ENCODE measurements at places on chromosomes 5 and 9.

- DNase-seq = no peak
These were observed 13.7 kb upstream of the KIF4B start for GRCh38 chr5:154999865-155000264.

GRCh38 chr9:16257604-16258003, 612.9 kb downstream of the BNC2 start:
- no peak for DNase-seq

DNA sequence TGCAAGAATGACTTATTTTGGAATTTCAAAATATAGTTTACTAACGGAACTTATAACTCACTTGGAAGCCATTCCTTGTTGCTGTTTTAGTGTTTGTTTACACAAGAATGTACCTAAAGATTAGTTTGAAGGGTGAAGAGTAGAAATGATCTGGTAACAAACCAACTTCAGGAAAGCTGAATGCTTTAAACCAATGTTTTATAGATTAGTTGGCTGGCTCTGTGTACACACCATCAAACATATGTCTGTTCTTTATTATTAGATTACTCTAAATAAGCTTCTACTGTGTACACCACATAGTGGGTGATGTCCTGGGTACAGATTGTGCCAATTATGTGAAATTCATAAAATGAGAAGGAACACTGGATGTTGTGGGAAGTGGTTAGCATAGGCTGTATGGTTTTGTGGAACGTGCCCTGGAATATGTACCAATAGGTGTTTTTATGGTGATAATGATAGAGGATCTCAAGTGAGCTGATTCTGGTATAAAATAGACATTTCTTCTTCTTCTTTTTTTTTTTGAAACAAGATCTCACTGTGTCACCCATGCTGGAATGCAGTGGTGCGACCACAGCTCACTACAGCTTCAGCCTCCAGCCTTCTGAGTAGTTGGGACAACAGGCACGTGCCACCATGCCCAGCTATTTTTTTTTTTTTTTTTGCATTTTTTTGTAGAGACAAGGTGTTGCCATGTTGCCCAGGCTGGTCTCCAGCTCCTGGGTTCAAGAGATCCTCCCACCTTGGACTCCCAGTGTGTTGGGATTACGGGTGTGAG, 109.3 kb upstream of the DHFR start:
- DNase-seq = no peak

GRCh38 chr5:128436749-128437188, 101.3 kb downstream of the FBN2 start:
- DNase-seq = no peak

DNA sequence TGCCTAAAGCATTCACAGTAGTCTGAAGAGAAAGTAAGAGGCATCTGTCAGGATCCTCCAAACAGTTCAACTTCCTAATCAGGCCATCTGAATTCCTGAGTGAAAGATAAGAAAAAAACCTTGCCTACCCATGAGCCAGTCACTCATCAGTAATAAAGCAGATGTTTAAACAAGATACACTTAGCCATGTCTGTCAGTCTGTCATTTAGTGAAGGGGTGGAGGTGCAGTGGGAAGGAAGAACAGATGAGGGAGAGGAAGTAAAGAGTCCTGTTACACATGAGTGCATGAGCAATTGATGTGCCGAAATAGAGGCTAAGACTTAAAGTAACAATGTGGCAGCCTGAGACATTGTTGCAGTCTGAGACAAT, 29.9 kb upstream of the DMRTA1 start:
- DNase-seq = no peak

GRCh38 chr5:88805151-88805784, 77.7 kb downstream of the MEF2C start:
- no peak for DNase-seq

DNA sequence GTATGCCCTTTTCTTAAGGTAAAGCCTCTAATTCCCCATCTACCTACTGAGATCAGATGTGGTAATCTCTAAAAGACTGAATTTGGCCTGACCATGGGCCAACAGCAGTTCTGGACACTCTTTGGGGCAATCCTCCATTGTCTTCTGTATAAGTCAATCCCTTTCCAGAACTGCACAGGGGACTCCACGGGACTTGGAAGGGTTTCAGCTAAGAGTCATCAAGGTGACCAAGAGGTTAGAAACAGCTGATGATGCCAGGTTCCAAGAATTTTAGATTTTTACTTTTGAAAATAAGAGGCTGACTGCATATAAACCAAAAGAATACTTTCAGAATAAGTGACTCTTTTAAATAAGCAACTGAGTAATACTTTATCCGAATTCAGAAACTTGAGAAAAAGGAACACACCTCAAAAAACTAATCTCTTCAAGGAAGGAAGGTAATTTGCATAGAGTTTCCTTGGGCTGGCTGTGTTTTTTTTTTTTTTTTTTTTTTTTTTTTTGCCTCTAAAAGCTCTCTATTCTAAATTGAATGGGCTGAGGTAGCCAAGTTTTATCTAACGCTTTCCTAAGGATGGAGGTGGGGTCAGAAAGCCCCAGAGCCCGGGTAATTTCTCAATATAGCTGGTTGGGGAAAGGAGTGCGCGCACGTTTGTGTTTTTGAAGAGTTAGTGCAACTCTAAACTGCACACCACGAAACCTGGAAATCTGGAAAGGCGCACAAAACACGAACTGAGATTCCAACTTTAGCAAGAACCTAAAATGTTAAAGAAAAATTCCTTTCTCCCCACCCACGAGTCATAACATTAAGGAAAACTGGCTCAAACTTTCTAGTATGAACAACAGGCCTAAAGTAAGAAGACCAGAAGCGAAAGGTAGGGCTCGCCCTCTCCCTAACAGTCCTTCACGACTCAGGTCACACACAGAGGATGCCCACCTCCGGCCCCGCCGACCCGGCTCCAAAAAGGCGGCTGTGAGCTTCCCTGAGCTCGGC, 1.3 kb downstream of the VCP start:
- DNase-seq = no peak

DNA sequence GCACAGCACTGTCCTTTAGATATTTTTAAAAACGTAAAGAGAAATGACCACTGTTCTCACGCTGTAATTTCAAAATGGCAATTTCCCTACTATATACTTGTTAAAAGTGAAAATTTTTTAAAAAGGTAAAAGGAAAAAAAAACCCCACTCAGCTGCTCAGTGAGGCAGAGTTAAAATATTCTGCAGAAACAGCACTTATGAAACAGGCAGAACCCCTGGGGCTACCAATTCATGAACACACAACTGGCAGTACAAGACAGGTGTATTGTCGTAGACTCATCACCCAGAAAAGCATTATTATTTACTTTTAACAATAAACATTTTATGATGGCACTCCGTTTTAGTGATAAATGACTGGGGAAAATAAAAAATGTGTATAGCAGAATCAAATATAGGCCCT, 1.5 kb upstream of the RASGRF2 start:
- no peak for DNase-seq

DNA sequence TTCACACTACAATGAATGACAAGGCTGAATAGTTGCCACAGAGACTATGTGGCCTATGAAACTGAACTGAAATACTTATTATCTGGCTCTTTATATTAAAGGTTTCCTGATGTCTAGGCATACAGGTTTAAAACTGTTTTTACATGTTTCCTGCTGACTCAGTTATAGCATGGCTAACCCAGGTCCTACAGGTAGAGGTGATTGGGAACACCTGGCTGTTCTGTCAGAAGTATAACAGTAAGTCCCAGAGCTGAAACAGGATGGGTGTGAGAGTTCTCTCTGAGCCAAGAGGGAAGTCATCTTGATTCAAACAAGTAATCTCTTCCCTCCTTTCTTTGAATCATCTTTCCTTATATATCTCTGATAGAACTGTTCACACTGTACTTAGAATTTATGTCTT, 4.9 kb upstream of the ADGRV1 start:
- DNase-seq = no peak

GRCh38 chr5:87598460-87598859, 185.7 kb upstream of the CCNH start:
- no peak for DNase-seq

DNA sequence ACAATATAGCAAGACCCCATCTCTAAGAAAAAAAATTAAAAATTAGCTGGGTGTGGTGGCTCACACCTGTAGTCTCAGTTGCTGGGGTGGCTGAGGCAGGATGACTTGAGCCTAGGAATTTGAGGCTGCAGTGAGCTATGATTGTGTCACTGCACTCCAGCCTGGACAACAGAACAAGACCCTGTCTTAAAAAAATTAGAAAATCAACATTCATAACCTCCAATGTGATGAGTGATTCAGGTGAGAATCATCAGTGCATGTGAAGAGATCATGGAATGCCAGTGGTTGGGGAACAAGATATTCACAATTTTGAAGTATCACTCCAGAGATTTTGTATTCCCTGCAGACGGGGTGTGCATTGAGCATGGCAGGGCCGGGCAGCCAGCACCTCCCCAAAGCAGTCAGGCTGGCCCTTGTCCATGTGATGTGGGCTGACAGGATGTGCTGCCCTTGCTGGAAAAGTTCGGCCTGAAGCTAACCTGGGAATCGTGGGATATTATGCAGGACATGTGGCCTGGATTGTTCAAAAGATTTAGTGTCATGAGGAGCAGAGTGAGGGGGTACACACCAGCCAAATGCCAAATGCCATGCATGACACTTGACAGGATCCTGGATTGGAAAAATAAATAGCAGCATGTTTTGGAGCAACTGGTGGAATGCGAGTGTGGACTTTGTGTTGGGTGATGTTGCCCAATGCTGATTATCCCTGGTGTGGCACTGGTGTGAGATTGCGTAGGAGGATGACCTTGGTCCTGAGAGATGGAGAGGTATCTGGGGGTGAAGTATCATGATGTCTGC, 189.0 kb downstream of the RGS3 start:
- no peak for DNase-seq

Measured in stimulated activated CD4-positive, alpha-beta T cell treated with anti-CD3 and anti-CD28 coated beads, Interleukin-15, amount 100 ng/mL, for 48 hours (primary cell).